ENCODE measurements at places on chromosomes 2 and 18. TPM values are rescaled to one million over a fixed set of nuclear protein-coding genes. Genes with fewer than 3 reads are reported as not detected.

The SKOR2 gene
- 6.7 TPM for total RNA-seq

The DCDC2C gene
- not detected for total RNA-seq

The TMEFF2 gene
- total RNA-seq: 23.9 TPM

The GREB1L gene
- total RNA-seq: 154 TPM

The SERPINB13 gene
- total RNA-seq: not detected

The RSAD2 gene
- total RNA-seq: not detected

The VWA3B gene
- not detected for total RNA-seq

The PSD4 gene
- total RNA-seq: 1.2 TPM

The CLHC1 gene
- total RNA-seq: 19.8 TPM

The RNF144A gene
- 40.2 TPM for total RNA-seq

The DOK6 gene
- 19.7 TPM for total RNA-seq

The AQP12B gene
- not detected for total RNA-seq

The BMP10 gene
- total RNA-seq: not detected

The CYP1B1 gene
- total RNA-seq: 3.4 TPM

Data from glutamatergic neuron (in vitro differentiated cells).